ENCODE measurements at places on chromosomes 16 and 17.

- peak; percentile 66 for DNase-seq
Observed at GRCh38 chr17:44331249-44331760, 6.7 kb upstream of the SLC25A39 start.

DNA sequence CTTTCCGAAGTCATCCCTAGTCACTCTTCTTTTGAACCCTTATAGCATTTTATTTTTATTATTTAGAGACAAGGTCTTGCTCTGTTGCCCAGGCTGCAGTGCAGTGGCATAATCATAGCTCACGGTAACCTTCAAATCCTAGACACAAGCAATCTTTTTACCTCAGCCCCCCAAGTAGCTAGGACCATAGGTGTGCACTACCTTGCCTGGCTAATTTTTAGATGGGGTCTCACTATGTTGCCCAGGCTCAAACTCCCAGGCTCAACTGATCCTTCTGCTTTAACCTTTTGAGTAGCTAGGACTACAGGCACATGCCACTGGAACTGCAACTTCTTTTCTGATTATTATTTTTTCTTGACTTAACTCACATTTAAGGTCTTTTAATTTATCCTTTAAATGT lies 33.0 kb upstream of the TMEM97 start:
- no peak for DNase-seq

DNA sequence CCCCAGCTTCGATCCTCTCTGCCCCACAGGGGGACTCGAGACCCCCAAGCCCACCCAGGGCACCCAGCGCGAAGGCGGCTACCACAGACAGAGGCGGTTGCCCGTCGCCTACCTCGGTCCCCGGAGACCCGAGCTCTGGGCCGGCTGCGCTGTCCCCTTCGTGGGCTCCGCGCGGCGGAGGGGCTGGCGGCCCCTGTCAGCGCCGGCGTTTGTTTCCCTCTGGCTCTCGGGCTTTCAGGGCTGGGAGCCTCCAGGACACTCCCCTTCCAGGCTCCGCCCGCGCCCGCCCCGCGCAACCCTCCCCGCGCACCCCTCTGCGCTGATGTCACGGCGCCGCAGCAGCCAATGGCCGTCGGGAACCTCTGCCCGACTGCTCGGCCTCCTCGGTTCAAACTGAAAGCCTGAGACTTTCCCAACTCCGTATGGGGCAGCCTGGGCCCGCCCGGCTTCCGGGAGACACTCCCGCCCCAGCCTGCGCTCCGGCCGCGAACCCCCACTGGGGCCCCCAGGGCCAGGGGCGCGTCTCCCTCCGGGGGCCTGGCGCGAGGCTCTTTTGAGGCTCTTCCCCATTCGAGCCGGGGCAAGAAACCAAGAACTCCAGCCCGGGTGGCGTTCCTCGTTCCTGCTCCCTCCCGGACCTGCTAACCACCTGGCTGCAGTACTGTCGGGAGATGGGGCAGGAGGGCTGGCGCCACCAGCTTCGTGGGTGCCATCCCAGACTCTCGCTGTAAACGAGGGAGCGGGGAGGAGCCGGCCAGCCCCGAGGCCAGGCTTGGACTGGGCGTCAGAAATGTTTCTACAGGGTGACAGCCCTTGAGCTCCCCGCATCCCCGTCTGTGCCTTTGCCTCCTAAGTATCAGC lies at the start of gene CDC42EP4:
Gene CDC42EP4, minus strand, starts transcription at position 221 of the 861 bp plus-strand sequence. CDS start 25,501 bp downstream, outside the sequence.
- DNase-seq = peak; percentile 84

DNA sequence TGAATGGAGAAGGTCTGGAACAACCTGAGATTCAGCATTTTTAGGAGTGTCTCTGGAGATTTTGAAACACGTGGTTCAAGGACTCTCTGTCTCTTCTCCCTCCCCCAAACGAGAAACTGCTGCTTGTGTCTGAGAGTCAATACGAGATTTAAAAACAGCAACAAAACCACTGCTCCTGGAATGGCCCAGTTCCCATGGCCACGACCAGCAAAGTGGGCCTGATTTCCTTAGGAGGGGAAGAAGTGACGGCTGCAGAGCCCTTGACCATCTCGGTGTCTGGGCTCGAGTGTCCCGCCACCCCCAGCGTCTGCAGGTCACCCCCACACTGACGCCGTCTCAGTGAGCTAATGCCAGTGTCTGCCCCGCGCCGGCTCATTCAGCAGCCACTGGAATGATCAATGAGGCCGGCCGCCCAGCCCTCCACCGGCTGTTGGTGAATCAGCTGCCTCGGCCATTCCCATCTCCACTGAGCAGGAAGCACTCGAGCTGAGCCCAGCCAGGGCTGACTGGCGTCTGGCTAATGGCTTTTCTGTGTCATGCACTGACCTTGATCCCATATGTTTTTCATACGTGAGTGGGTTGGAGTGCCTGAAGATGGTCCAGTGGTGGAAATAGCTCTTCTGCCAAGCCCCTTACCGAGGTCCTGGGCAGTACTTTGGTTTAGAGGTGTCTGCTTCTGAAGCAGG lies 151.8 kb downstream of the PITPNC1 start:
- peak; percentile 67 for DNase-seq

- no peak for DNase-seq
Observed at GRCh38 chr17:13765701-13766100, 164.0 kb upstream of the HS3ST3A1 start.

Measured in SW 1271 (cell line).